T-cell (primary cell): ENCODE measurements at places on chromosomes 5 and 9. TPM values are rescaled to one million over a fixed set of nuclear protein-coding genes. Genes with fewer than 3 reads are reported as not detected.

The GIN1 gene
- total RNA-seq = 11.8 TPM

The GRXCR2 gene
- not detected for total RNA-seq

- no peak for DNase-seq
Observed at GRCh38 chr9:17802249-17802857, 223.5 kb downstream of the SH3GL2 start.

GRCh38 chr9:31355159-31355882 is 1029.1 kb upstream of the ACO1 start:
- no peak for DNase-seq

- DNase-seq = no peak
Observed at GRCh38 chr5:149603920-149604319, 22.6 kb downstream of the ARHGEF37 start.

- no peak for DNase-seq
Observed at GRCh38 chr9:72462340-72462739, 59.1 kb upstream of the TMC1 start.

- no peak for DNase-seq
Observed at GRCh38 chr9:108235609-108236008, 620.2 kb downstream of the ACTL7B start.

DNA sequence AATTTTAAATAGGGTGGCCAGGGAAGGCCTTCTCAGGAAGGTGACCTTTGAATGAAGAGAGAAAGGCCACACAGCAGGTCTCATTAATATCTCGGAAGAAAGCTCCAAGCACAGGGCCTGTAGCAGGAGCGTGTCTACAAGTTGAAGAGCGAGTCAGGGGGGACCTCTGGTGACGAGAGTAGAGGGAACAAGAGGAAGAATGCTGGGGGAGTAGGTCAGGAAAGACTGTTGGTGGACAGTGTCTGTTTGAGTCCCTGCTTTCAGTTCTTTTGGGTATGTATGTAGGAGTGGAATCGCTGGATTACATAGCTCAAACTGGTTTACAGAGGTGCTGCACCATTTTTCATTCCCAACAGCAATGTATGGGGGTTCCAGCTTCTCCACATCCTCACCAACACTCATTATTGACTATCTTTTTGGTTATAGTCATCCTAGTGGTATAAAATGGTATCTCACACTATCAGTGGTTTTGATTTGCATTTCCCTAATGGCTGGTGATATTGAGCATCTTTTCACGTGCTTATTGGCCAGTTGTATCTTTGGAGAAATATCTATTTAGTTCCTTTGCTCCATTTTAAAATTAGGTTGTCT is 55.8 kb downstream of the NUP214 start:
- DNase-seq = no peak

DNA sequence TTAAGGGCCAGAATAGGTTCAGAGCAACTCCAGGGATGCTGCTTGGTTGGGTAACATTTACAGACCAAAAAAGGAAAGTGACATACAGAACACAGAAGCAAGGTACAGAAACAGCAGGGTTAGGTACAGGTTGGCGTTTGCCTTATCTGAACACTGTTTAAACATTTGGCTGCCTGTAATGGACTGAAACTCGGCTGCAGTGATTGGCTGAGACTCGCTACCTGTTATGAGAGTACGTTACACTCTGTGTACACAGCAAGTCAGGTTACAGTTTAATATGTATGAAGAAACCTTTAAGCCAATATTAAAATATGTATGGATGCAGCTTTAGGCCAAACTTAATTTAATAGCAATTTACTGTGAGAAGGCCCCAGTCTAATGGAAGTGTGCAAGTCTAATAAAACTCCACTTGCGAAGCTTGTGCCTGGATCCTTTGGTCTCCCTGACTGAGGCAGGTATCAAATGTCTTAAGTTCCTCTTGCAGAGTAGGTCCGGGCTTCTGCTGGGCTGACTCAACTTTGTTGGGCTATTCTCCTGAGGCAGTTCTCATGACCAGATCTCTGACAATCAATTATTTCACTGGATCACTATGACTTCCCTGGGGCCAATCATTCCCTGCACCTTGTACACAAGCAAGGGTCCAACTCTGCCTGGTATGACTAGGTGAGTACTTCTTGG is 204.9 kb downstream of the ZNF462 start:
- DNase-seq = no peak

DNA sequence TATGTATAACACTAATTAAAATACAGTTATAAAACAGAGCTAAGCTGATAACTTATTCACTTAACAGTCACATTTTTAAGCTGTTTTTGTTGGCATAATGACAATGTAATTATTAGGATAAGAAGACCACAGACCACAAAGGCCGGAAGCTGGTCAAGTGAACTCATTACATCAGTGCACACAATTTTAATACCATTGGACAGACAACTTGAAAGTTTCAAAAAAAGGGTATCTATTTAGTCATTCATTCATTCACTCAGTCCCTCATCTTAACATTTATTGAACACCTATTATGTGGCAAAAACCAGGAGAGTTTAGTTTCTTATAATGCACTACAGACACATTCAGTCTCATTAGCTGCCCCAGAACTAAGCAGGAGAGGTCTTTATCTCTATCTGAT is 11.6 kb downstream of the ERP44 start:
- no peak for DNase-seq

DNA sequence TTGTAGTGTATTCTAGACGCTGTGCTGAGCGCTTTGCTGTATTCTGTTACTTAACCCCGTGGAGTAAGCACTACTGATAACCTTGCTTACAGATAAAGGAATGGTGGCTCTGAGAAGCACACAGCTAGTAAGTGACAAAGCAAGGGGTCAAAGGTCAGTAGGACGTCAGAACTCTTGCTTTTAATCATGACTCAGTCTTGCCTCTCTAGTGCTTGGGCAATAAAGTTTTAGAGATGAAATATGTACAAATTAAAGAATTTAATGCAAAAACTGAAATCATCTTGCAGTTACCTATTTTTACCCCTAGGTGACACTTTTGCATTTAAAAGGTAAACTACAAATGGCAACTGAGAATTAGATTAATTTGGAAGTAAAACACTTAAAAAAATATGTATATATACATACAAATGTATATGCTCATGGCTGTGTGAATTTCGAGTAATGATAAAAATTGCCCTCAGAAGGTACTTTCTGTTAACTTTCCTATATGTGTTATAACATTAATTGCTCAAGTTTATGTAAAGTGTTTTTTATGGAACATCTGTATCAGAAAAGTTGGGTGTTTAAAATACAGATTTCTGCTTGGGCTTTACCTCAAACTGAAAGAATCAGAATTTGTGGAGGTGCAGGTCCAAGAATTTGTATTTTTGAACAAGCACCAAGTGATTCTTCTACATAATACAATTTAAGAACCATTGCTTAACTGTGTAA is 175.1 kb upstream of the DAB2 start:
- DNase-seq = no peak

- no peak for DNase-seq
Observed at GRCh38 chr5:178530526-178530925, 59.7 kb downstream of the COL23A1 start.

DNA sequence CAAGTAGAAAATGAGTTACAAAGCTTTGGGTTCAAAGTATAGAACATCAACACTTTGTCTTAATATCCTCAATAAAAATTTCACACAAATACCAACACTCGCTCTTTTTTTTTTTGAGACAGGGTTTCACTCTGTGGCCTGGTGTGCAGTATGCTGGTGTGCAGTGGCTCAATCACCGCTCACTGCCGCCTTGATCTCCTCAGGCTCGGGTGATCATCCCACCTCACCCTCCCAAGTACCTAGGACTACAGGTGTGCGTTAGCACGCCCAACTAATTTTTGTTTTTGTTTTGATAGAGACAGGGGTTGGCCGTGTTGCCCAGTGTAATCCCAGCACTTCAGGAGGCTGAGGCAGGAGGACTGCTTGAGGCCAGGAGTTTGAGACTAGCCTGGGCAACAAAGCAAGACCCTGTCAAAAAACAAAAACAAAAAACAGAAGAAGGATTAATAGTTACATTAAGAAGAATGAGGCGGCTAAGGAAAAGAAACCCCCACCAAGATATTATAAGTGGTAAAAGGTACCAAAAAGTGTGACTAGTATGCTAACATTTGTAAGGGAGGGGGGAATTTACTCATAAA is 20.3 kb downstream of the FNBP1 start:
- no peak for DNase-seq

- DNase-seq = no peak
Observed at GRCh38 chr9:89379508-89380115, 61.3 kb downstream of the SECISBP2 start.

DNA sequence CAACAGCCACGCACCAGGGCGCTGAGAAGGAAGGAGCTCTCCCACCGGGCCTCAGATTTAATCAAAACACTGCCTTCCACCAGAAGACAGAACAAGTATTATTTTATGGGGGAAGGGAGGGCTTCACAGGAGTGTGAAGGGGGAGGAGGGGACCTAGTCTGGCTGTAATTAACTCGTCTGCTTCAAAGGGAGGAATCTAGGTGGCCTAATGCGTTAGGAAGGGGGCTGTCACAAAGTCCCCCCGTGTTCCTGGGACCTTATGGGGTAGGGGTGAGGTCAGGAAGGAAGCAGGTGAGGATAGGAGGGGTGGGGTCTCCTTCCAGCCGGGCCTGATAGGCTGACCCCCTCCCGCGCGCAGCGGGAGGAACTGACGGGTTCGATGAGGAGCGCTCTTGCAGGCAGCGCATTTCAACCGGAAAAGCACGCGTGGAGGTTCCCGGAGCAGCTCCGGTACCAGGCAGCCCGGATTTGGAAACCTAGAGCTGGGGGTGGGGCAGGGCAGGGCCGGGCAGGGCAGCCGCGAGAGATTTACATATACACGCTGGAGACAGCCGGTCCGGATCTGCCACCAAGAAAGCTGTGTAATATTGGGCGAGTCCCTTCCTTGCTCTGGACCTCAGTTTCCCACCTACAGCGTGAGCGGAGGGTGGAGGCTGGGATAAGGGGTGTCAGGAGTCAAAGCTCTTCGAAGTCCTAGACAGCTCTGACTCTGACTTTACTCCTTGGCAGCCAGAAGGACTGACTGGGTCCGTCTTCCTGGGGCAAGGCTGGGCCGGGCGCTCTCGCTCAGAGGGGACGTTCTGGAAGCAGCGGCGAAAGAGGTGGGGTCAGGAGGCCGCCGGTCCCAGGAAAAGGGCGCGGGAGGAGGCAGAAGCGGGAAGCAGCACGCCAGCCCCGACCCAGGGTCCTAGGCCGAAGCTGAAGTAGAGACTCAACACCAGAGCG is 1.8 kb downstream of the SHB start:
- no peak for DNase-seq

- DNase-seq = no peak
Observed at GRCh38 chr9:132770770-132771310, 100.6 kb downstream of the GTF3C4 start.

DNA sequence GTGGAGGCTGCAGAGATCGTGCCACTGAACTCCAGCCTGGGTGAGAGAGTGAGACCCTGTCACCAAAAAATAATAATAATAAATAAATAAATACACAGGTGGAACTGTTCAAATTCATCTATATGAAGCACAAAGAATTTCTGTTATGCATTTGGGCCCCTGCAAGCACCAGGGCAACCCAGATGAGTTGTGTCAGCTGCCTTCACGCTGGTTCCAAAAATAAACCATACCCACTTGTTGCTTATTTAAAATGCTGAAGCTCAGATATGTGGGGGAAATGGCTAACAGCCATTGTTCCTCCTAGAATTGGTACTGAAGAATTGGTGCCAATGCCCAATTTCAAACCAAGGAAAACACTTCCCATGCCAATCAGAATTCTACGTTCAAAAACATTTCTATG is 10.5 kb upstream of the C5orf15 start:
- no peak for DNase-seq
